ENCODE measurements at places on chromosomes 11 and 22.
A peak's percentile ranks its signal among the peaks of the same experiment; 100 is the strongest.

DNA sequence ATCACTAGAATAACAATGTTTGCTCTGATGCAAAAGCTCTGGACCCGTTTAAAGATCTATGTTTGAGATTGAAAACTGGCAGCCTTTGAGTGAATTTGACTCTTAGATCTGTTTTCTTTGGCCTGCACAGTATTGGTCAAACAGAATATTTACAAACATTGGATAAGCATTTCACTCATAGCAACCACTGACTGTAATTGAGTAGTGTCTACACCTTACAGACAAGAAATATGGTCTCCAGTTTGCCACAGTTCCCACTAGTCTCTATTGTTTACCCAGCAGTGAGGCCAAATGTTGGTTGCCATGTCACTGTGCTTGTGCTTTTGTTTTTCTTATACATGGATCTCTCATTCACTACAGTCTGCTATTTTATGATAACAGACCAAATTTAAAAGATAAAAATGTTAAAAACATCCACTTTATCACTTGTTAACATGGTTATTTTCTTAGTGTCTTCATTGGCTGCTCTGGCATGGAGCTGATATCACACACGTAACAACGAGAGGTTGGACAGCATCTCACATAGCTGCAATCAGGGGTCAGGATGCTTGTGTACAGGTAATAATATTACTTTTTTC lies 12.2 kb downstream of the ANKRD42 start:
- no peak for DNase-seq

- DNase-seq = peak; percentile 58
Observed at GRCh38 chr11:111447112-111447471, 65.1 kb downstream of the BTG4 start.

DNA sequence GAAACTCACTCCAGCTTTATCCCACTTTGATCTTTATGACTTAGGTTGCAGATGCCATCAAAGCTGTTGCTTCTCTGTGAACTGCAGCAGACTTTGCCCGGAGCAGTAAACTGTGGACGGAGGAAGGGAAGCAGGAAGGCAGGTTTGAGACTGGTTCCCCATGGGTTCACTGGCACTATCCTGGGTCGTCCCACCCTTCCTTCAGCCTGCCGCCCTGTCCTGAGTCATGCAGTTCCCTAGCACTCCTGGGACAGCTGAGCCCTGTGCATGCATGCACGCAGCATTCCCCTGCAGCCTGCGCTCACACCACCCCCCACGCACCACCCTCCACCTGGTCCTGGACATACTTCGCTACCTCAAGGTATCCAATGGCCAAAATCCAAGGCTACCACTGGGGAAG lies 23.5 kb upstream of the P2RY2 start:
- no peak for DNase-seq

DNA sequence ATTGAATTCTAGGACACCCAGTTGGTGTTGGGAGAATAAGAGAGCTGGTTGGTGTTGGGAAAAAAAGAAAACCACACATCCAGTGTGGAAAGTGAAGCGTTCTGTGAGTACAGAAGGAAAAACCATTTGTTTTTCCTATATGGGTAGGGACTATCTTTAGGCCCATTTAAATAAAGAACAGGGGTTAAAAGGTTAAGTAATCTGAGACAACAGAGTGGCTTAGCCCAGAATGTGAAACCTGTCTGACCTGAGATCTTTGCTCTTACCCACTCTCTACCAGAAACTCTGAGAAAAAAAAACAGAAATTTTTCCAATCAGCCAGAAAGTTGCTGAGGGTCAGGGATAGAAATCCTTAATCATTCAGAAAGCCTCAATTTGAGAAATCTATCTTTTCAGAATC lies 59.8 kb upstream of the LRRC55 start:
- DNase-seq = no peak

GRCh38 chr11:73961321-73961720 lies 10.5 kb downstream of the DNAJB13 start:
- DNase-seq = no peak

GRCh38 chr11:28963187-28963586 lies 855.0 kb downstream of the METTL15 start:
- no peak for DNase-seq

- no peak for DNase-seq
Observed at GRCh38 chr11:116285026-116285425, 487.8 kb downstream of the BUD13 start.

- no peak for DNase-seq
Observed at GRCh38 chr11:14079011-14079410, 116.5 kb downstream of the SPON1 start.

DNA sequence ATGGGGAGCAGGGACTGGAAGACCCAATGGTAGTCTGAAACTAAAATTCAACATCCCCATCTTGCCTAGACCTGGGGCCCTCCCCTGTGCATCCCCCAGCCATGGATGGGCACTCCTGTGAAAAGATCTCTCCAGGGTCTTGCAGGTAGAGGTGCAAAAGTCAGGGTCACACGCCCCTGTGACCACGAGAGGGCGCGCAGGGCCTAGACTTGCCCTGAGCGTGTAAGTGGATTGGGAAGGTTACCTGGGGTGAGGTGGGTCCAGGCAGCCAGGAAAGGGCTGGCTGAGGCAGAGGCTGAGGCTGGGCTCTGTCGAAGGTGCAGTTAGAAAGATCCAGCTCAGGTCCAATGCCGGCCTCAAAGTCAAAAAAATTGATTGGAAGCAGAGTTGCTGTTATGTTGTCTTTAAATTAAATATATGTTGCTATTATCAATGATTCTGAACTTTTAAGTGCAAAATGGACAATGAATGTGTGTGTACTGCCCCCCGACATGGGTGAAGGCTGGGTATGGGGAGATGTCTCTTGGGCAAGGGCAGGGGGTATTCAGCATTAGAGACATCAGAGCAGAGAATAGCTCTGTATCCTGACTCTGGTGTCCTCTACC lies 4.8 kb upstream of the POU2F3 start:
- peak; percentile 54 for DNase-seq

- DNase-seq = no peak
Observed at GRCh38 chr11:104372111-104372510, 208.2 kb upstream of the PDGFD start.

- no peak for DNase-seq
Observed at GRCh38 chr11:63619967-63620366, 5.7 kb upstream of the PLAAT3 start.

DNA sequence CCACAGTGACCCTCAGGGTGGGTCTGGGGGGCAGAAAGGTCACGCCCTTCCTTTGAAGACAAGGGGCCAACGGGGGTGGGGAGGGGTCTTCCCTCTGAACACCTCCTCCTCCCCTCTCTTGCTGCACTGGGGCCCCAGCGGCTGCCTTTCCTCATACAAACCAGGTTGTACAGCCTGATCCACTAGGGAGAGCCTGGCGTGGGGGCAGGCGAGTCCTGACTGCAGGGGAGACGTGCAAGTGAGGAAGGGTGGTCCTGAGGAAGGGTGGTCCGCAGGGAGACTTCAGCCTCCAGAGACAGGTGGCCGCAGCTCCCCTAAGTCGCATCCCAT lies 43.6 kb upstream of the LINC01488 start:
- DNase-seq = no peak

GRCh38 chr11:17013548-17014320 lies 480 bp downstream of the PLEKHA7 start:
- DNase-seq = peak; percentile 8

DNA sequence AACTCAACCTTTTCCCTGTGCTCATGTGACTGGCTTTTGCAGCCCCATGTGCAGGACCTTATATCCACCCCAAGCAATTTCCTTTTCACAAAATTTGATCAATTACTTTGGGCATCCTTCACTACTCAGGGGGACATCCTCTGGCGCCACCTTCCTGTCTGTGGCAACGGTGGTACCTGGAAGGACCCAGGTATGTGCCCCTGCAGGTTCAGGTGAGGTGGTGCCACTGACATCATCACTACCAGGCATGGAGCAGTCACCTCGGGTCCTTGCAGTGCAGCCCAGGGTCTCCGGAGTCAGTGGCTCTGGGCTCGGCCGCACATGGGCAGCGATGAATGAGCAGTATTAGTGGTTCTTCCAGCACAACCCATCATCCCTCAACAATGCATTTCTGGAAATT lies 37.7 kb upstream of the B3GAT1 start:
- DNase-seq = no peak

DNA sequence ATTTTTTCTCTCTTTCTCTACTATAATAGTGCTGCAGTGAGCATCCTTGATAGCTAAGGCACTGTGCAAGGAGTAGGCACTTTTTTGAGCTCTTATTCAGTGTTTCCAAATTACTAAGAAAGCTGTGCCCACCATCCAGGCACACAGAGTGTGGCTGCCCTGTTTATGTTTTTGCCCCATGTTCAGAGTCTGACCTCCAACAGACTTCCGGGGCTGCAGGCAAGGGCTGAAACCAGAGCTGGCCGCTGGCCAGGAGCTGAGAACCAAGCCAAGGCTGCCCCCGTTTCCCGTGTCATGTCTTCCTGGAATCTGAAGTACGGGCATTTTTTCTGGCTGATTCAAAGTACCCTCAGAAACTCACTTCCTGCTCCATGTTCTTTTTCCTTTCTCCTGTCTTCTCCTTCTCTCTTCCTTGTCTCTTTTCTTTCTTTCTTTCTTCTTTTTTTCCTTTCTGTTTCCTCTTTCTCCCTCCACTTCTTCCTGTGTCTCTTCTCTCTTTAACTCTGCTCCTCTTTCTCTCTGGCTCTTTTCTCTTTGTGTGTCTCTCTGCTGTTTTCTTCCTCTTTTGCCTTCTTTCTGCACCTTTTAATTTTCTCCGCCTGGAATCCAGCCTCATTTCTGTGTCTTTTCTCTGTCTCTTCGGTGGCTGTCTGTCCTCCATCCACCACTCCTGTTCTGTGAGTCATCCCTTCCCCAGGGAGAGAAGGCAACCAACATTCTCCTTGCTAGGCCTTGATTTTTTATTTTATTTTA lies 17.0 kb upstream of the KCTD14 start:
- DNase-seq = no peak

DNA sequence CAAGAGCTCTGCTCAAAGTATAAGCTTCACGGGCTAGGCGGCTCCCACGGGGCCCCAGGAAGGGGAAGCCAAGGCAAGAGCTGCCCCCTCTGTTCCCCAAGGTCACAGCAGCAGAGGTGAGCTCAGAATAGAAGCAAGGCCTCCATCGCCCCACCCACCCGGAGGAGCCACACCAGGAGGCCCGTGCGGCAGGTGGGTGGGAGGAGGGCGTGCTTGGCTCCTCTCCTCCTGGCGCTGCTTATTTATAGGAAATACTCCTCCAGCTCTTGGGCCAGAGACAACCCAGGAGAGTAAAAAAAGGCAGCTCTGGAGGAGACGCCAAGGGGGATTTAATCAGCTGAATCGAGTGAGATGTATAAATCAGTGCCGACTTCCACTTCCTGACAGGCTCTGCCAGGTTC lies 87.8 kb downstream of the FEZ1 start:
- DNase-seq = no peak

DNA sequence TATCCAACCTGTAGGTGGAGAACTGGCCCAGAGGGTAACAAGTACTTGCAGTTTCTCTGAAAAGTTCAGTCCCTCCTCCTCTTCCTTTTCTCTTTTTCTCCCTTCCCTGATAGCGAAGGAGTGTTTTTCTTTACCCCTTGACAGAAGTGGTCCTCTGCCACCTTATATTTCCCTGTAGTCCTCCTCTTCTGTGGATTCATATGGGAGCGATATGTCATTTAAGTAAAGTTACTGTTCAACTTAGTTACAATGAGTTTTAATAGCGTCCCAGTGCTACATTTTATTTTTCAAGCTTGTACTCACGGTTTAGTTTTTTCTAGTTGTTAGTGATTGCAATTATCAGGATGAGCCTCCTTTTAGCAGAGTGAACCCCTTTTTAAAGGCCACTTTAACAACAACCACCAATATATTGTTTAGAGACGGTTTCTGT lies 1.4 kb downstream of the PCF11 start:
- no peak for DNase-seq

DNA sequence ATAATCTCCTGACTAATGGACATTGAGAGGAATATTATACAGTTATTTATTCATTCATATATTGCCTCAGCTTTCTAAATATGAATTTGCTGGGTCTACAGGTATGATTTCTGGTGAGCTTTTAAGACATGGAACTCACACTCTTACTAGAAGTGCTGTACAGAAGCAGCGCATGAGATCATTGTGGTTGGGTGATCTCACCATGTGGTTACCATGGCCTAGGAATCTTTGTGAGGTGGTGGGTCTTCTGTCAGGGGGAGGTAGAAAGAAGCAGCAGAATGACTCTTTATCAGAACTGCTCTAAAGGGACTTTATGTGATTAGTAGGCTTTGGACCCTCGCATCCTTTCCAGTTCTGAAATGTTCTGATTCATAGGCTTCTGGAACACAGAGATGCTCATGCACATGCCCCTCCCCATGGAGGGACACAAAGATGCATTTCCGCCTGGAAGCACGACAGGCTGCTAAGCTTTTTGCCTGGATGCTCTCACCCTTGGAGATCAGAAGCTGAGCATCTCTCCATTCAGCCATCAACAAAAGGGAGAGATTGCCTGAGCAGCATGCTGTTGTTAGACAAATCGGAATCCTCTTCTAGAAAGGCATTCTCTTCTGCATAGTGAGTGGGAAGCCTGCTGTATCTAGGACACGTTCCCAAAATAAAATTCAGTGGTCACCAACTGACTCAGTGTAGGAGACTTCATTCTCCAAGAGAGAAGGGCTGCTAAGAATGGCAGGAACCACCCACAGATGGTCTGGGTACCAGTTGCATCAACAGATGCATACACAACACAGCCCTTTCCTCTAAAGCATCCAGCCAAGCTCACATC lies 51.3 kb downstream of the KIRREL3 start:
- no peak for DNase-seq

GRCh38 chr11:76334826-76335389 lies 46.0 kb downstream of the THAP12 start:
- DNase-seq = no peak

DNA sequence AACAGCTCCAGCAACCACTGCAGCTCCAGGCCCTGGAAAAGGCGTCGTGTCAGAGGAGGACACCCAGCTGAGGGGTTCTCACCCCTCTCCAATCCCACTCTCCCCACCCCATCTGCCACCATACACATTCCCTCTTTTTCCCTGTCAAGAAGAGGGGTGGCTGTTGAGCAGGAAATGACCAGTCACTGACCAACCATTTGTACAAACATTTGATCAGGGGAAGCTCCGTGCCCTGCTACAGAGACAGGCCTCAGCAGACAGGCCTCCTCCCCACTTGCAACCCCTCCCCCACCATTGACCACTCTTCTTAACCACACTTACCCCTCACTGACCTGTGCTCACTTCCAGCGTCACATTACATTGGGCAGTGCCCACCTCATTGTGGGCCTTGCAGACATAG lies 2.3 kb upstream of the VSIG2 start:
- DNase-seq = no peak
